ENCODE measurements at places on chromosomes 4 and X.
A peak's percentile ranks its signal among the peaks of the same experiment; 100 is the strongest.

- H3K4me3 ChIP-seq = no peak overlapping the region
- no peaks in the 10 kb centered on the region for H3K27me3 ChIP-seq
- no peaks in the 10 kb centered on the region for H3K36me3 ChIP-seq
Observed at GRCh38 chr4:41303372-41304118, 46.8 kb downstream of the UCHL1 start.

- no peak overlapping the region for H3K4me3 ChIP-seq
- H3K4me1 ChIP-seq = peaks cover 6% of the 10 kb centered on the region
- H3K27me3 ChIP-seq = no peaks in the 10 kb centered on the region
- peak overlapping the region; percentile 21 for H3K27ac ChIP-seq
- no peaks in the 10 kb centered on the region for H3K36me3 ChIP-seq
- DNase-seq = no peak
Observed at GRCh38 chr4:71211748-71212147, 127.1 kb upstream of the SLC4A4 start.

GRCh38 chrX:23493941-23494374, 159.3 kb downstream of the PTCHD1 start:
- no peak overlapping the region for H3K4me3 ChIP-seq
- H3K36me3 ChIP-seq = no peaks in the 10 kb centered on the region
- no peaks in the 10 kb centered on the region for H3K27me3 ChIP-seq
- H3K4me1 ChIP-seq = no peaks in the 10 kb centered on the region
- DNase-seq = peak; percentile 7
- peak overlapping the region; percentile 47 for H3K27ac ChIP-seq

DNA sequence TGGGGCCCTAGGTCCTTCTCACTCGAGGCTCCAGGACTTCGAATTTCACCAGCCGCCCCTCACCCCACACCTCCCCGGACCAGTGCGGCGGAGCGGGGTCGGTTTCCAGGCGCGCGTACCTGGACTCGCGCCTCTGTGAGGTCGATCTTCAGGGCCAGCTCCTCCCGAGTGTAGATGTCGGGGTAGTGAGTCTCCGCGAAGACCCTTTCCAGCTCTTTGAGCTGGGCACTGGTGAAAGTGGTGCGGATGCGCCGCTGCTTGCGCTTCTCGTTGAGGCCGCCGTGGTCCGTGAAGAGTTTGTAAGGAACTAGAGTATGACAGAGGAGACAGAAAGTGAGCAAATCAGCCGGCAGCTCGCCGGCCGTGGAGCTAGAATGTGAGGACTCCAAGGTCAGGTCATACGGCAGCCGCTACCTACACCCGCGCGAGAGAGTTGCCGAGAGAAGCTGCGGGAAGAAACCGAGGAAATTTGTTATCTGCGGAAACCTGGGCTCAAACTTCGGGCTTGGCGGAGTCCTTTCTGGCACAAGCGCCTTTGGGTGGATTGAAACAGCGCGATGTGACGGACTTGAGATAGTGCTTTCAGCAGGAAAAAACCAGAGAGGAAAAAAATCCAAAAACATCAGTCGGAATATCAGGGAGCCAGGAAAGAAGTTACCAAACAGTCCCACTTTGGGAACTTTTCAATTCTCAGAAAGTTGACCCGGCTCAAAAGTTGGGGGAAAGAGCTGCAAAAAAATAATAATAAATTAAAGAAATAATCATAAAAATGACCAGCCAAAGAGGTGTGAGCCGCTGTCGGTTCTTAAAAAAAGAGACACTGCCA, 1.1 kb downstream of the PHOX2B start:
- H3K36me3 ChIP-seq = no peaks in the 10 kb centered on the region
- H3K27me3 ChIP-seq = peaks cover 93% of the 10 kb centered on the region
- DNase-seq = no peak
- no peak overlapping the region for H3K27ac ChIP-seq

DNA sequence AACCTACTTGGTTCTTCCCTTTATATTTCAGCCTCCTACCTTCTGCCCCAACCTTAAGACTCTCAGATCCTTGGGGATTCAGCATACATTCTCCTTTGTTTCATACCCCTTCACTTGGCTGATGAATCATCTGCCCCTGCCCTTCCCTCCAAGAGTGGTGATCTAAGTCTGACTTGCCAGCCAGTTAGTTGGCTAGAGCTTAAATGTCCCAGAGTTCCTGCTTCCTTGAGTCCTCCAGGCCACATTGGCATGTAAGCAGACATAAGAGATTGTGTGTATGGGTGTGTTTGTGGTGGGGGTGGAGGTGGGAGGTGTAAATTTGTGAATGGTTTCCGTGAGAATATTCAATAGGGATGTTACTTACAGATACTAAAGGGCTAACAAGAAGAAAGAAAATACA, 3.7 kb upstream of the TEX13D start:
- H3K27me3 ChIP-seq = no peaks in the 10 kb centered on the region
- DNase-seq = no peak
- H3K4me1 ChIP-seq = no peaks in the 10 kb centered on the region
- H3K27ac ChIP-seq = no peak overlapping the region
- H3K4me3 ChIP-seq = no peak overlapping the region

DNA sequence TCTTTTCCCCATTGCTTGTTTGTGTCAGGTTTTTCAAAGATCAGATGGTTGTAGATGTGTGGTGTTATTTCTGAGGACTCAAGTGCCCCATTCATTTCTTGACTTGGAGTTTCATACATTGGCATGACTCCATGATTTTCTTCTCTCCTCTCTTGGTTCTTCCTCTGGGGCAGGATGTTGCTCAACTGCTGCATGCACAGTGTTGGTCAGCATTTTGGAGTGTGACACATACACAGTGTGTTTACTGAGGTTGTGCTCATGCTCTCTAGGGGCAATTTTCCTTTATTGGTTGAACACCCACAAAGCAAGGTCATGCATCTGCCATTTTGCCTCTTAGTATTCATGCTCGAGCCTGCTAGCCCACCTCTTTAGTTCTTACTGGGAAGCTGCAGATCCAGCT, 1993.8 kb downstream of the ARAP2 start:
- H3K4me3 ChIP-seq = no peak overlapping the region
- no peak for DNase-seq
- no peak overlapping the region for H3K27ac ChIP-seq
- no peaks in the 10 kb centered on the region for H3K4me1 ChIP-seq

GRCh38 chr4:19698961-19699360, 552.7 kb upstream of the SLIT2 start:
- no peak for DNase-seq
- no peaks in the 10 kb centered on the region for H3K36me3 ChIP-seq
- H3K4me1 ChIP-seq = peaks cover 4% of the 10 kb centered on the region
- H3K27me3 ChIP-seq = no peaks in the 10 kb centered on the region

GRCh38 chr4:76212851-76213414, 691 bp downstream of the SCARB2 start:
- no peaks in the 10 kb centered on the region for H3K36me3 ChIP-seq
- no peak for DNase-seq
- H3K4me1 ChIP-seq = peaks cover 8% of the 10 kb centered on the region
- peak overlapping the region; percentile 70 for H3K27ac ChIP-seq
- H3K4me3 ChIP-seq = peak overlapping the region; percentile 82
- no peaks in the 10 kb centered on the region for H3K27me3 ChIP-seq

GRCh38 chrX:29478336-29479069, 736.9 kb upstream of the MAGEB2 start:
- no peak overlapping the region for H3K27ac ChIP-seq
- peak; percentile 1 for DNase-seq
- H3K4me1 ChIP-seq = no peaks in the 10 kb centered on the region
- H3K36me3 ChIP-seq = no peaks in the 10 kb centered on the region

DNA sequence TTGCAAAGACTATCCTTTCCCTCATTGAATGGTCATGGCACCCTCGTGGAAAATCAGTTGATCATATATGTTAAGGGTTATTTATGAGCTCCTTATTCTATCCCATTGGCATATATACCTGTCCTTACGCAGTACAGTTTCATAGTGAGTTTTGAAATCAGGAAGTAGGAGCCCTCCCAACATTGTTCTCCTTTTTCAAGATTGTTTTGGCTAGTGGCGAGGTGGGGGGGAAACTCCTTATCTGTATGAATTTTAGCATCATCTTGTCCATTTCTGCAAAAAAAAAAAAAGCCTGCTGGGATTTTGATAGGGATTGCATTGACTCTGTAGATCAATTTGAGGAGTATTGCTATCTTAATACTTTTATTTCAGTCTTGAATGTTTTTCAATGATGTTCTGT, 2.5 kb upstream of the USP9X start:
- H3K36me3 ChIP-seq = no peaks in the 10 kb centered on the region
- no peak overlapping the region for H3K27ac ChIP-seq

DNA sequence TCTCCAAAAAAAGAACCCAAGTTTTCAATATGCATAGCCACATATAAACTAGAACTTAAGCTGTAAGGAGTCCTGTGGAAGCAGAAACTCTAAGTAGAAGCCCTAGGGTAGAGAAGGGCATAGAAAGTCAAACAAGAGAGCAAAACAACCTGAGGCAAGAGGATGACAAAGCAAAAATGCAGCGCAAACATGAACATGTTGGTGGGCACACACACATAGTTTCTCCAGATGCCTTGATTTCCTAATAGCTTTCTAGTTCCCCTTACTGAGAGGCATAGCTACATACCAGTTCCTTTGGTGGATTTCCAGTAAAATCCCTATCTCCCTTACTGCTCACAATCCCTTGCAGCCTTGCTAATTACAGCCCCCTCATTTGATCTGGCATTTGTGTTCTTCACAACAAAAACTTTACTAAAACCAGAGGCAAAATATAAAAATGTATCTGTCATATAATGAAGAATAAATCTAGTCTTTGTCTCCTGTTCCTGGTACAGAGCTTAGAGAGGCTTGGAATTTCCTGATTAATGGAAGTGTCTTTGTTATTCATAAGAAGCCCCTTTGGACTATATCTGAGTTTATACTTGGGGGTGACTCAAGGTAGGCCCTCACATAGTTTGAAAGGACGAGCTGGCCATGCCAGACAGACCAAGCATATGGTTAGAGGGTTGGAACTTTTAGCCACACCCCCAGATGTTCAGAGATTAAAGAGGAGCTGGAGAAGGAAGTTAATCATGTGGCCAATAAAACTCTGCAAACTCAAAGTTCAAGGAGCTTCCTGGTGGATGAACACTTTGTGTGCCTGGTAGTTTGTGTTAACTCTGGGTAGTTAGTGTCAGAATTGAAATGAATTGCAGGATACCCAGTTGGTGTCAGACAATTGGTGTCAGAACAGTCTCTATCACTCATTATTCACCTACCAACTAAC, 52.7 kb upstream of the ZCCHC13 start:
- peak overlapping the region; percentile 75 for H3K27ac ChIP-seq
- DNase-seq = peak; percentile 34
- H3K4me1 ChIP-seq = peaks cover 4% of the 10 kb centered on the region

DNA sequence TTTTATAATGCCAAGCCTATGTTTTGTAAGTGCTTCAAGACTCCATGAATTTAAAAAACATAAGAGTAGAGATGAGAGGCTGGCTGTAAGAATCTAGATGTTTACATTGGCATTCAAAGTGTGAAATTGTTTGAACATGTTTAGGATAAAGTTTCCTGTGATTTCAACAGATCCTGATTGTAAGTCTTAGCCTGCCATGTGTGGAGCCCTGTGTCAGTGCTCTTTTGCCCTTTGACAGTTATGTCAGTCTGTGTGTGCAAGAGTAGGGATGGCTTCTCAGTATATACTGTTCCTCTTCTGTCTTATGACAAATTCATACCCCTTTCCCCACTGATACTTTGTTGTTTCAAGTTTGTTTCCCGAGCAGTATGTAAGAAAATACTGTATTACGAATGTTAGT, 68.2 kb downstream of the USP9X start:
- no peaks in the 10 kb centered on the region for H3K4me1 ChIP-seq
- no peak overlapping the region for H3K27ac ChIP-seq
- no peaks in the 10 kb centered on the region for H3K27me3 ChIP-seq
- peaks cover 7% of the 10 kb centered on the region for H3K36me3 ChIP-seq
- no peak for DNase-seq

GRCh38 chrX:129000018-129000417, 523.3 kb downstream of the SMARCA1 start:
- no peaks in the 10 kb centered on the region for H3K27me3 ChIP-seq
- no peaks in the 10 kb centered on the region for H3K36me3 ChIP-seq
- H3K27ac ChIP-seq = no peak overlapping the region
- no peak for DNase-seq

GRCh38 chrX:74800062-74800461, 125.2 kb downstream of the NEXMIF start:
- no peaks in the 10 kb centered on the region for H3K27me3 ChIP-seq
- H3K4me3 ChIP-seq = no peak overlapping the region
- H3K36me3 ChIP-seq = no peaks in the 10 kb centered on the region
- no peak overlapping the region for H3K27ac ChIP-seq
- H3K4me1 ChIP-seq = no peaks in the 10 kb centered on the region

GRCh38 chrX:33605997-33606396, 394.6 kb upstream of the DMD start:
- H3K27me3 ChIP-seq = no peaks in the 10 kb centered on the region
- H3K4me3 ChIP-seq = no peak overlapping the region
- H3K4me1 ChIP-seq = no peaks in the 10 kb centered on the region
- no peak for DNase-seq
- H3K27ac ChIP-seq = no peak overlapping the region
- H3K36me3 ChIP-seq = no peaks in the 10 kb centered on the region

GRCh38 chrX:23952984-23953907, 45.4 kb downstream of the CXorf58 start:
- H3K4me3 ChIP-seq = no peak overlapping the region
- DNase-seq = peak; percentile 60
- no peaks in the 10 kb centered on the region for H3K27me3 ChIP-seq
- no peak overlapping the region for H3K27ac ChIP-seq
- no peaks in the 10 kb centered on the region for H3K36me3 ChIP-seq
- H3K4me1 ChIP-seq = peaks cover 2% of the 10 kb centered on the region

- H3K27me3 ChIP-seq = no peaks in the 10 kb centered on the region
- H3K36me3 ChIP-seq = no peaks in the 10 kb centered on the region
- no peak for DNase-seq
Observed at GRCh38 chrX:149365061-149365460, 140.0 kb downstream of the IDS start.

DNA sequence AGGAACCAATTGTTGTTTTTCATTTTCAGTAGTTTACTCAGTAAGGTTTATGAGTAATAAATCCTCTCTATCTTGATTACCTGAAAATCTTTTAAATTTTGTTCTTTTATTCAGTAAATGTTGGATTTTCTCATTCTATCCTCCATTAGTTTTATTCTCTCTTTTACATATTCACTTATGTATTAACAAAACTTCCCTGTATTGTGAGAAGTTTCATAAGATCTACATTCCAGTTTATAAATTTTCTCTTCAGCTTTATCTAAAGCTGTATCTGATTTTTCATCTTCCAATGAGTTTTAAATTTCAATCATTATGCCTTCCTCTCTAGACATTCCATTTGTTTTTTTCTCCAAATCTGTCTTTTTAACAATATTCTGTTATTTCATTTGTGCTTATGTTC, 310.2 kb downstream of the UNC5C start:
- no peak for DNase-seq
- H3K4me1 ChIP-seq = no peaks in the 10 kb centered on the region
- H3K4me3 ChIP-seq = no peak overlapping the region
- H3K27ac ChIP-seq = no peak overlapping the region
